ENCODE measurements at places on chromosomes 7 and 10.

DNA sequence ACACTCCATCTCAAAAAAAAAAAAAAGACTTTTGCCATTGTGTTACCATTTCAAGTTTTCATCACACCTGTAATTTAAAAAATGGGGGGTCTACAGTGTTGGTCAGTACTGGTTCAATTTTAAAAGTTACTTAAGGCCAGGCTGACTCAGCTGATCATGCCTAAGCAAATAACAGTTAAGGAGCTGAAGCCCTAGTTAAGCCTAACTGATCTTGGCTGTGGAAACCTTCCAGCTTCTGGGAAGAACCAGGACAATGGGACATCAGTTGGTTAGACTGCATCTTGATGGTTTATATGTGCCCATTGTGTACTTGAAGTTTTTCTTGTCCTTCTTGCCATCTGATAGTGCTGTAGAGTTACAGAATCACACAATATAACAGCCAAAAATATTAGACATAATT, 26.7 kb downstream of the VCL start:
- no peak for DNase-seq

DNA sequence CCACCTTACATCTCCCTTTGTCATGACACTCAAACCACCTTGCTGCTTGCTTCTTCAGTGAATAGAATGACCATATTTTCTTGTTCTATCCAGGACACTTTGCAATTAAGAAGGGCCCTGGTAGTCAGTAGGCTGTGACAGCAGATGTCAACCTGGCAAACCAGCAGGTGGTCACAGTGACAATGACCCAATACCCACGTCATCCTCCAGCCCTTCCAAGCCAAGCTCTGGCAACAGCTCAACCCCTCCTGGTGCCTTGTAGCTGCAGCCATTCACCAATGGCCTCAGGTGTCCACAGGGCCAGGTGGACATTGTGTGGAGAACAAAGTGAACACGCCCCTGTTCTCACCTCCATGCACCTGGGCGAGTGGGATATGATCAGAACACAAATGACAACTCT, 87.6 kb upstream of the MACROH2A2 start:
- no peak for DNase-seq

GRCh38 chr7:25383402-25383801, 155.1 kb upstream of the NPVF start:
- no peak for DNase-seq

DNA sequence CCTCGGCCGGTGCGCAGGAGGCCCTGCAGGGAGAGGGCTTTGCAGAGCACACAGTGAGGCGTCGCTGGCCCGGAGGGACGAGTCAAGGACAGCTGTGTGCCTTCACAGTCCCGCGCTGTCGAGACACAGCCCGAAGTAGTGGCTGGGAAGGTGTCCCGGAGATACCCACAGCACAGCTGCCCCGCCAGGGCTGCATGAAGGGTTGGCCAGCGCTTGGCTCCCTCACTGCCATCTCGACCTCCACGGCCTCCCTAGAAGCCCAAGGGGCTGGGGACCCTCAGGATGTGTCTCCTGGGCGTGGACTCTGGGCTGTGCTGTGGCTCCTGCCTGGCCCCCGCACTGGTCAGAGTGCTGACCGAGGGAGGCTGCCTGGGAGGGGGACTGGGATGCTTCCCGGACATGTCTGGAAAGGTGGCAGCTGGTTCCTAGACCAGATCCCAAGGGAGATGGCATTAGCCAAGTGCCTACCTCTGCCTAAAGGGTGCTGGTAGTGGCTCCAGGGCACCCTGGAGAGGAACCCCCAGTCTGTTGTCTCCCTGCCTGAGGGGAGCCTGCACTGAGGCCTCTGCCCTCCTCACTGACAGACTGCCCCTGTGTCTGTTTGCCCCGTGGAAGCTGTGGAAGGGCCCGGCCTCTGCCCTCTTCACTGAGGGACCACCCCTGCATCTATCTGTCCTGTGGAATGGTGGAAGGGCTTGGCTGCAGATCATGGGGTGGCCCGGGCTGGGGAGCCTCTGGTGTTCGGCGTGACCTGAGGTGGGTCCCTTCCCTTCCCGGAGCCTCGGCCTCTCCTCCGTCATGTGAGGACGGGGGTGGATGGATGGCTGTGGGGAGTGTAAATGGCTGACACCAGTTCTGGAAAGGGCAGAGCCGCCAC, 5.8 kb downstream of the ELFN1 start:
- DNase-seq = no peak

- no peak for DNase-seq
Observed at GRCh38 chr7:133830081-133830480, 297.1 kb upstream of the LRGUK start.

GRCh38 chr7:23474829-23475575, 4.7 kb upstream of the IGF2BP3 start:
- no peak for DNase-seq

DNA sequence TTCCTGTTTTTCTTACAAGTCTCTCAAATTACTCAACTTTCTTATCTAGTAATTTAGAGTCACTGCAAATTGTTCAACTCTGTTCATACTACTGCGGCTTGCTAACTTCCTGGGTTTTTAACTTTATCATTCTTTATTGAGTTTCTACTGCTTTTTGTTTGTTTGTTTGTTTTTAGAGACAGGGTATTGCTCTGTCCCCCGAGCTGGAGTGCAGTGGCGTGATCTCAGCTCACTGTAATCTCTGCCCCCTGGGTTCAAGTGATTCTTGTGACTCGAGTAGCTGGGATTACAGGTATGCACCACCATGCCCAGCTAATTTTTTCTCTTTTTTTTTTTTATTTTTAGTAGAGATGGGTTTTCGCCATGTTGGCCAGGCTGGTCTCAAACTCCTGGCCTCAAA, 182.9 kb downstream of the TSPAN12 start:
- no peak for DNase-seq

- DNase-seq = no peak
Observed at GRCh38 chr7:43076189-43076605, 36.2 kb upstream of the HECW1 start.

GRCh38 chr10:58773944-58774343, 261.3 kb downstream of the BICC1 start:
- no peak for DNase-seq

- DNase-seq = no peak
Observed at GRCh38 chr10:24920907-24921881, 31.2 kb downstream of the PRTFDC1 start.

GRCh38 chr10:86305521-86305920, 61.1 kb downstream of the GRID1 start:
- DNase-seq = no peak

DNA sequence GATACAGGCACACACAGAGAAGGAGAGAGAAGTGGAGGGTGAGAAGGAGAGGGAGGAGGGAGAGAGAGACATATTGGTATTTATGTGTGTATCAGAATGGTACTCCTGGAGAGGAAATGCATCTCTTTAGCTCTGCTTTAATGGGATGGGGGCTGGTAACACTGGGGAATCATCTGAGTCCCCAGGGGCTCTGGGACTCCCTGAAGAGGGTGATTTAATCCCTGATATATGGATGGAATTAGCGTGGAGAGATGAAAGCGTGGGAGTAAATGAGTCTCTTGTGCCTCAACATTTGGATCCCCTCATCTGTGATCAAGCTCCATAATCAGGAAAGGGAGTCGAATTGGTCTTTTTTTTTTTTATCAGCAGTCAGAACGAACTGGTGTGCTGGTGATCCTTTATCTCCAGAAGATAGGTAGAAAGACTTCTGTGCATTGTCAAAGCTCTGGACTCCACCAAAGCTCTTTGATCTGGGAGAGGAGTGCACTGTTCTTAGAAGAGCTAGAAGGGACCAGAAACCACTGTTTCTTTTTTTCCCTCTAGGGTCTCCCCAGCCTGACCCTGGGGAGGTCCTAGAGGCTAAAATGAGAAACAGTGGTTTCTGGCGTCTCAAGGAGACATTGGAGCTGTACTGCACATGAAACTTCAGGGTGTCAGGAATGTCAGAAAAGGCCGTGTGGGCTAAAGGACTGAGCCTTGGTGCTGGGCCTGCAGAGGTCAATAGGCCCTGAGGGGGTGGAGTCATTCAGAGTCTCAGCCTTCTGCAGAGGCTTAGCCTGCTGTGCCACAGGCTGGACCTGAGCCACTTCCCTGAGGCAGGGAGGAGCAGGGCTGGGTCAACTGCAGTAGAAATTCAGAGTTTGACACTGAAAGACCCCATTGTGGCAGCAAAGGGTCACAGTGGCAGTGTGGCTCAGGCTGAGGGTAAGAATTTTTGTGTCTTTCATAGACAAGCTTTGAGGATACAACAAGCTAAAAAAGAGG, 234.4 kb upstream of the SLC26A5 start:
- DNase-seq = no peak

DNA sequence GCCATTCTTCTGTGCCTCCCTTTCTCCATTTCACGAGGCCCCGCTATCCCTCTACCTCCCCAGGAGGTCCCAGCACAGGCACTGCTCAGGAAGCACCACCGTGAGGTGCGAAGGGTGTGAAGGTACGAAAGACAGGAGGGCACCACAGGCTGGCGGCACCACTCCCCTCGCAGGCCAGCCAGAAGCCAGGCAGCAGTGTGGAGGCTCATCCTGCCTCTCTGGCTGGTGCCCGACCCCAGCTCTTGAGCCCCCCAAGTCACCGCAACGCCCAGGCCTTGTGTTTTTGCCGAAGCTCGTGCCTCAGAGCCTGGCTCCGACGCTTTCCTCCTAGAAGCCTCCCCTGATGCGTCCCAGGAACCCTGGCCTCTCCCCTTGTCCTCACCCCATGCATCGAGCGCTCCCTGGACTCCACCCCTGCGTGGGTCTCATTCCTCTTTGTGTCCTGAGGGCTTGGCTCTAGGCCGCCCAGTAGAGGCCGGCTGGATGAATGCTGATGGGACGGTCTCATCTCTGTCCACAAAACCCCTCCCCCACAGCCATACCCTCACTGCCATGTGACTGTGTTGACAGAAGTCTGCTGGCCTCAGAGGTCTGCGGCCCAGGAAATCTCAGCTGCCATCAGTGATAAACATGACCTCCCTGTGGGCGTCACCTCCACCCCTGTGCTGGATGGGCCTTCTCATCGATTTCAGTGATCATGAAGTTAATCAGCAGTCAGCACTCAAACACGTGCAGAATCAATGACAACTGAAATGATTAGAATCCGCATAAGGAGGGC, 19.3 kb downstream of the BRI3 start:
- no peak for DNase-seq

DNA sequence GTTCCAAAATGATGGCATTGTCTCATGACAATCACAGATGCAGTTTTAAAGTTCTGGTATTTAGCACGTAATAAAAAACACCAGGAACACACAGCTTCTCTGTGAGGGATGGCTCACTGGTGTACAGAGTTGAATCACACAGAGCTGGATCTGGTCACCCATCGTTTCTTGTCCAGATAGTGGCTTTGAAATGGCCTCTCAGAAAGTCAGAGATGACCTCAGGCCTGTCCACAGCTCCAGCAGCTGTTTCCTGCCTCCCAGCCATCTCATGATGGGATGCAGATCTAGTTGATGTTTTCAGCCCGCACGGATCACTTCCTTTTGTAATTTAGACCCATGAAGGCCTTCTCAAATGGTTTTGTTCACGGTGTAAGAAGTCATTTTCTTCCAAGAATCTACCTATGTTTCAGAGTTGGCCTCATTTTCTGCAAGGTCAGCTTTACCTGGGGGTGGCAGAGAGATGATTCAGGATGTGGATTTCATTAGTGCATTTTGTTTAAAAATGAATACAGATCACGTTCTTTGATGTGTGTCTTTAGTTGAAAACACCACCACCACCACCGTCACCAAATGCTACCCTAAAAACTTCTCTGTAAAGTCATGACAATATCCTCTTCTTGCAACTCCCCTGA, 166.2 kb downstream of the SNX10 start:
- DNase-seq = no peak

DNA sequence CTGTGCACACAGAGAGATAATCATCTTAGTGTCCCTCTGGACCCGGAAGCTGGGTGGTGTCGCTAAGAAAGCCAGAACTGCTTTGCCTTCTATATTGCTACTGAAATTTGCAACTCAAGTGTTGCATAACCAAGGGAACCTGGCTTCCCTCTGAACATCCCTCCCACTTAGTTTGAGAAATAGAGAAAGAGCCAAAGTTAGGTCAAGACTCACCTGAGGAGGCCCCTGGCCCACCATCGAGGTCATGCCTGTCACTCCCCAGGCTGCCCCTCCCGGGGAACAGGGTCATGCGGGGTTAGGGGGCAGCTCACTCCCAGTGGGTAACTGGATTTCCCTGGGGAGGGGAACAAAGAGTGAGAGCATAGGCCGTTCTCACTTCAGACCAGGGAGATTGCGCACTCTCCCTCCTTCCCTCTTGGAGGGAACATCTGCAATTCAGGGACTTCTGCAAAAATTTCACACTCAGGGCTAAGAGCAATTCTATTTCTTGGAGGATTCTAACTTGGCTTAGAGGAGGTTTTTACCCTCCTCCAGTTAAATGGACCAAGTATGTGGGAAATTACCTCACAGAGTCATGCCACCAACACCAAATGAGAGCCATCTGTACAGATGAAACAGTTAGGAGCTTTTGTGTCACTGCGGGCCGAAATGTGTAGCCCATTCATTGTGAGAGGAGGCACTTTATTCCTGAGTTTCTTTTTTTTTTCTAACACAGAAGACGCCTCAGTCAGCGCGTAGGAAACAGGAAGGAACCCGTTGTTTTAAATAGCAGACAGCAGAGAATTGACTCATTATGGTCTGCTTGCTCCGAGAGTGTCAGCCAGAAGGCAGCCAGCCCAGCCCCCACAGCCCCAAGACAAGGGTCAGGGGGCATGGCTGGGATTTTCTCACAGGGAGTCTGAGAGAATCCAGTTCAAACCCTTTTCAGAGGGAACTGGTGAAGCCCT, 221.3 kb downstream of the ARHGAP12 start:
- no peak for DNase-seq

- DNase-seq = no peak
Observed at GRCh38 chr7:133845005-133845404, 282.1 kb upstream of the LRGUK start.

GRCh38 chr7:140231771-140232491, 55.1 kb upstream of the KDM7A start:
- DNase-seq = no peak

DNA sequence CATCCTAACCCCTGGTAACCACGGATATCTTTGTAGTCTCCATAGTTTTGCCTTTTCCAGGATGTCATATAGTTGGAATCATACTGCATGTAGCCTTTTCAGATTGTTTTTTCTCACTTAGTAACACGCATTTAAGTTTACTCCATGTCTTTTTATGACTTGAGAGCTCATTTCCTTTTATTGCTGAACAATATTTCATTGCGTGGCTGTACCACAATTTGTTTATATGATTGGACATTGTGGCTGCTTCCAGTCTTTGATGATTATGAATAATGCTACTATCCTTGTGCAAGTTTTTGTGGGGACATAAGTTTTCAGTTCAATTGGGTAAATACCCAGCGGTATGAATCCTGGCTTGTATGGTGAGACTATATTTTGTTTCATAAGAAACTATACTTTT, 60.8 kb downstream of the AOAH start:
- DNase-seq = no peak

DNA sequence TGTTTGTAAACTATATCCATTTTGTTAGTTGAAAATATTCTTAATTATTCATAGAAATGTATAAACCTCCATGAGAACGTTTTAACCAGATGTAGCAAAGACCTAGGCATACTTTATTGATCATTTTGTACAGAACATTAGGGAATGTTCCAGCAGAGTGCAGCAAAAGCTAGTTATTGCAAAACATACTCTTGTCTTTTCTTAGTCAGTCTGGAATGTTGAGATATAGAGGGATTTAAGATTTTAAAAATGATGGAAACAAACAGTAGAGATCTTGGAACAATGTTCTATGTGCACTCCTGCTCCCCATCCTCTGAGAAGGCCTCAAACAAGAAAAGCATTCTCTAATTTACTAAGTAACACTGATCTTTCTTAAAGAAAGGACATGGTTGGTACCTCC, 292.1 kb downstream of the BBS9 start:
- no peak for DNase-seq

- DNase-seq = no peak
Observed at GRCh38 chr10:99329554-99330346, 594 bp downstream of the CNNM1 start.
